ENCODE measurements at places on chromosomes 1 and 21.

- DNase-seq: no peak
These were observed 15.9 kb upstream of the FASLG start for GRCh38 chr1:172642970-172643369.

DNA sequence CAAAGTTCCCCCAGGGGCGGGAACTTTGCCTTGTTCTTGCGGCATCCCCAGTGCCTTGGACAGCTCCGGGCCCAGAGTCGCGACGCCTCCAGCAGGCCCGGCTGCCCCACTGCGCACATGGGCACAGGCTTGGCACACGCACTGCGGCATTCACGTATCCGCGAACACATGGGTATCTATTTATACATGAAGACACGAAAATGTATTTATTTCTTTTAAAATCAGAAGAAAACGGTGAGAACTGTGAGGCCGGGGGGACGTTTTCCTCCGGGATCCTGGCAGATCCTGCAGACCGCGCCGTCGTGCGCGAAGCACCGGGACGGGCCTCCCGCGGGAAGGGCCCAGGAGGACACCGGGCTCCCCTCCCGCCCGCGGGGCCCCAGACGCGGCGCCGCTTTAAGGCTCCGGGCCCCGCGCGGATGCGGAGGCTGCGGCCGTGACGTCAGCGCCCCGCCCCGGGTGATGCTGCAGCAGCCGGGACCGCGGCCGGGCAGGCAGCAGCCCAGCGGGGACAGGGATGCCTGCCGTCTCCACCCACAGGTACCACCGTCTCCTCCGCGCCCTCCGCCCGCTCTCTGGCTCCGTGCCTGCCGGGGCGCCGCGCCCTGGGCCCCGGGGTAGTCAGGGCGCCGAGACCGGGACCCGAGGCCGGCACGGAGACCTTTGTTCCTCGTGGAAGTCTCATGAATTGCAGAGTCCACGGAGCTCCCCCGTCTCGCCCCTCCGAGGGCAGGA lies at the start of gene SLC45A1:
Gene SLC45A1, plus strand, starts transcription at position 468 of the 735 bp plus-strand sequence. CDS start 6,216 bp downstream, outside the sequence.
- DNase-seq: peak; percentile 70

DNA sequence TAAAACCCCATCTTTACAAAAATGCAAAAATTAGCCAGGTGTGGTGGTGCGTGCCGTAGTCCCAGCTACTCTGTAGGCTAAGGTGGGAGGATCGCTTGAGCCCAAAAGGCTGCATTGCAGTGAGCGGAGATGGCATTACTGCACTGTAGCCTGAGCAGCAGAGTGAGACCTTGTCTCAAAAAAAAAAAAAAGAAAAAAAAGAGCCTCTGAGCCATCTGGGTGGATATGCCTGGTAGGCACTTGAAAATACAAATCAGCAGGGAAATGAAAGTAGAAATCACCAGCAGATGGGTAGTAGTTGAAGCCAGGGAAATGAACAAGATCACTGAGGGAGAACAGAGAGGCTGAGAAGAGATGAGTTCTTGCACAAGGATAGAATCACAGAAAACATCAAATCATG lies 131.0 kb upstream of the HMCN1 start:
- DNase-seq: no peak

GRCh38 chr1:38859561-38860453 lies at the start of gene RRAGC:
Gene RRAGC (minus strand): TSS chr1:38859772. CDS start chr1:38859646, 126 bp downstream.
- DNase-seq: peak; percentile 97

- no peak for DNase-seq
These were observed 26.6 kb upstream of the RD3 start for GRCh38 chr1:211518330-211519289.
